Globus pallidus (tissue), 1 donor: ENCODE measurements at places on chromosomes 16 and 17.

DNA sequence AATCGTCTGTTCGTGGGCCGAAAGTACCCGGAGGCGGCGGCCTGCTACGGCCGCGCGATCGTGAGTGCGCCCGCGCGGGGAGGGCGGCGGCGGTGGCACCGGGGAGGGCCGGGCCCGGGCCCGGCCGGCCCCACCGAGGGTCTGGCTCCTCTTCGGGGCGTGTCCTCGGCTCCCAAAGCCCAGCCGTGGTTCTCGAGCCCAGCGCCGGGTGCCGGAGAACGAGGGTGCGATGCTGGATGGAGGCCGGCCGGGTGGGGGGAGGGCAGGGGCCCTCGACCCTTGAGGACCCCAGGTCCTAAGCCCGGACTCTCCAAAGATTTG lies 375 bp downstream of the STUB1 start:
- DNase-seq, result no peak

- DNase-seq, result no peak
Observed at GRCh38 chr17:15926039-15926740, 18.7 kb upstream of the ADORA2B start.

DNA sequence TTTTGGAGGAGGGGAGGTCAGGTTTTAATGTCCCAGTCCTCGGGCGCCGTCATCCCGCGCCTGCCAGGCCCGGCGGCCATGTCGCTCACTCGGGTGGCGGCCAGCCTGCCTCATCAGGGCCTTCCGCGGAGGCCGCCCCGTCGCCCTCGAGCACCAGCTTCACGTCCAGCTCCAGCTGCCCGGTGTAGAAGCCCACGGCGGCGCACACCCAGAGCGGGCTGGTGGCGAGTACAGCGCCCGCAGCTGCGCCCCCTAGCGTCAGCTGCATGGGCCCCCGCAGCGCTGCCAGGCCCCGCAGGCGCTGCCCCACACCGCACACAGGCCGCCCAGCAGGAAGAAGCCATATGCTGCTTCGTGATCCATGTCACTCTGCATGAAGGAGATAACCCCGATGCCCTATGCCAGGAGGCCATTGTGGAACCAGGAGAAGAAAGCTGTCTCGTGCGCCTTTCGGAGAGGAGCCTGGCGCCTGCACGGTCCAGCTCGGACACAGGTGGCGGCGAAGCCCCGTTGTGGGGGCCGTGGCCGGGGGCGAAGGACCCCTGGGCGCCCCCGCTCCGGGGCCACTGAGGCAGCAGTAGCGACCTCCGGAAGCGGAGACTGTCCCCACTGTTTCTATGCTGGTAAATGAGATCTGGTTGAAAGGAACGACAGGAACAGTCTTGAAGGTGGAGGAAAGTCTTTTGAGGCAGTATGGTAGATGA lies 9.6 kb downstream of the AP2B1 start:
- no peak for DNase-seq

- no peak for DNase-seq
Observed at GRCh38 chr16:86868786-86869185, 290.4 kb downstream of the FOXL1 start.
